ENCODE measurements at places on chromosomes 5 and 9.

GRCh38 chr5:73747696-73748380, 121.8 kb downstream of the ARHGEF28 start:
- no peak for DNase-seq

GRCh38 chr9:95143591-95144561, 173.6 kb downstream of the FANCC start:
- DNase-seq, result no peak

DNA sequence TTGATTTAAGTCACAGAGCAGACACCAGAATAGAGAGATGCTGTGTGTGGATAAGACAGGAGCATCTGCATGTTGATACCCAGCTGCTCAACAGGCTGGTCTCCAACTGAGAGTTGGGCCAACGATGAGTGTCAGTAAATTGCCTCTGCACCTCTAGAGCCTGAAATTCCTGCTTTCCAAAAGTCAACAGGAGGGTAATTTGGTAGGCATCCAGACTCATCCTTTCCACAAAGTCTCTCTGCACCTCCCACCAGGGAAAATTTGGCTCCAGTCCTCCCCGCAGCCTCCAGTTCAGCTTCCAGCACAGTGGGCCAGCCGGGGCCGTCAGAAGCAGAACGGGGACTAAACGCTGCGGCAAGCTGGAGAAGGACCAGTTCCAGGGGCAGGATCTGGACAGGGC, 136.9 kb downstream of the RFK start:
- DNase-seq, result no peak

DNA sequence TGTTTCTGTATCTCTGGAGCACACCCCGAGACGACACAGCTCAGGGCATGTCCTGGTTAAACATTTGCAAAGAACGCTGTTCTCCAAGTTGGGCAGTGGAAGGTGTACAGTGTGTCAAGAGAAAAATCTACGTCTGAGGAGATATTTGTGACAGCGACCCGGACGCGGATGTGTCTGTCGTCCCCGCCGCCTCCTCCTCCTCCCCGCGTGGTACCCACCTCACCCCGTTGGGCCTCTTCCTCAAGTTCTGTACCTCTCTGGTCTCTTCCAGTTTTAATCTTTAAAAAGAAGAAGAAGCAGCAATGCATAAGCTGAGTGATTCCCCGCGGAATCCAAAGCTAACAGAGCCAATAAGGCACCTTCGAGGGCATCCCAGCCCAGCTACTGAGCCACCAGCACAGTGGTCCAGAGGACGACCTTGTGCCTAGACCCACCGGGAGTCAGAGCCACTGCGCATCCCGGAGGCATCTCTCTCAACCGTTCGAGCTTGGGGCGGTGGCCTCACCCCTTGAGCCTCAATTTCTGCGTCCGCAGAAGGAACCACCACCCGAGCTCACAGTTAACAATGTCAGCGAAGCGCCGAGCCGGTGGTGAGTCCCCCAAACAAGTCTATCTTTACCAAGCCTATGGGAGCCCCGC, 467 bp downstream of the C9orf78 start:
- DNase-seq, result no peak

GRCh38 chr5:143434261-143435209, 31.0 kb upstream of the NR3C1 start:
- DNase-seq, result no peak

DNA sequence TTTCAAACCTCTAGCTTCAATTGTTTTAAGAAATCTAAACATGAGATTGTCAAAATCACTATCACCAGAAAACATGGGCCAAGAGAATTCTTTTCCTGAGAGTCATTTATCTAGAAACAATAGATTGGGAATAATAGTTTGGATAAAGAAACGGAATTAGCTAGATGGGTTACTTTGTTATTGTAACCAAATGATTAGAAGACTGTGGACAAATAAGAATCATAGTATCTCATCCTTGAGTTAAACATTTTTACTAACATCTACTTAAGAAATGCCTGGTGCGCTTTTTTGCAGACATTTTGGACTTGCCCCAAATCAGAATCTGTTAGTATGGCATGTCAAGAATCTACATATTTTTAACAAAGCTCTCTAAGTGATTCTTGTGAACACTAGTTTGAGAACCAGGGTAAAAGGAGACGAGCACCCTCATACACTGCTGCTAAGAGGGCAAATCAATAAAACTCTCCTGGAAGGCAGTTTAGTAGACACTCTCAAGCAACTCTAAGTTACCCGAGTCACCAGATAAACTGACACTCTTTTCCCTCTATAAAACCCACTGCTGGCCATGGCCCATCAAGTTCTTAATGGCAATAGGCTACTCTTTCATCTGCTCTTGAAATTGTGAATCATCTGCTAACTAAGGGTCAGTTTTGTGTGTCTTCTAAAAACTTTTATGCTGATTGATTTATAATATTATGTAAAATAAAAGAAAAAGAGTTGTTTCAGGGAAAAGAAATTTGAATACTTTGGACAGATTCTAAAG, 39.1 kb downstream of the TPD52L3 start:
- DNase-seq, result no peak

DNA sequence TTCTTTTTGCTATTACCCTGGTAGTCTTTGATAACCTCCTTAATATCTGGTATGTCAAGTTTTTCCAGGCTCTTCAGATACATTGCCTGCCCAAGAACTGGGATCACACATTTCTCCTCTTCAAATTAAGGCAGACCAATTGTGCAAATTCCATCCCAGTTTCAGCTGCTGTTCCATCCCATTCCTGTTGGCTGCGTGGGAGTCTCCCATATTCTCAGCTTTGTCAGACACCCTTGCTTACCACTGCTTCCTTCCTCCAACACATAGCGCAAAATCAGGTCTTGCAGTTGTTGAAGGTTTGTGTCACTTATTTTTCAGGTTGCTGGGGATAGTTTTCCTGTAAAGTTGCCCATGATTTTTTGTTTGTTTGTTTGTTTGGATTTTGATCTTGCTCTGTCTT, 15.2 kb downstream of the HCN1 start:
- no peak for DNase-seq

- DNase-seq, result no peak
Measured at GRCh38 chr5:178423901-178424809, 166.0 kb downstream of the COL23A1 start.
